ENCODE measurements at places on chromosomes 11 and 22.

DNA sequence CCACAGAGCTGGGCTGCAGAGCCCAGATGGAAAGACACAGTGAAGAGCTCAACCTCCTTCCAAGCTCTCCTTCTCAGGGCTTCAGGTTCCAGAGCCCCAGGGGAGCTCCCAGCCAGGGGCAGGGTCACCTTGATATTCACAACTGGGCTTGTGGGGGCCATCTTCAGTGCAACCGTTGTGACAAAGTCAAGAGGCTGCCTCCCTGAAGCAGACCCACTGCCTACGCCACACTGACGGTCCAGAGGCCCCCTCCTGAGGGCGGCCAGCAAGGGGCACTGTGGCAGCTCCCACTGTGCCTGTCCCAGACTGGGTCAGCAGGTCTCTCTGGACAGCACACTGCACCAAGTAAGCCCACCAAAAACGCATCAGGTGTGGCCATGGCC is 84.1 kb downstream of the DGCR2 start:
- no peak for DNase-seq

- DNase-seq = no peak
Measured at GRCh38 chr11:119612814-119613213, 116.2 kb downstream of the NECTIN1 start.

DNA sequence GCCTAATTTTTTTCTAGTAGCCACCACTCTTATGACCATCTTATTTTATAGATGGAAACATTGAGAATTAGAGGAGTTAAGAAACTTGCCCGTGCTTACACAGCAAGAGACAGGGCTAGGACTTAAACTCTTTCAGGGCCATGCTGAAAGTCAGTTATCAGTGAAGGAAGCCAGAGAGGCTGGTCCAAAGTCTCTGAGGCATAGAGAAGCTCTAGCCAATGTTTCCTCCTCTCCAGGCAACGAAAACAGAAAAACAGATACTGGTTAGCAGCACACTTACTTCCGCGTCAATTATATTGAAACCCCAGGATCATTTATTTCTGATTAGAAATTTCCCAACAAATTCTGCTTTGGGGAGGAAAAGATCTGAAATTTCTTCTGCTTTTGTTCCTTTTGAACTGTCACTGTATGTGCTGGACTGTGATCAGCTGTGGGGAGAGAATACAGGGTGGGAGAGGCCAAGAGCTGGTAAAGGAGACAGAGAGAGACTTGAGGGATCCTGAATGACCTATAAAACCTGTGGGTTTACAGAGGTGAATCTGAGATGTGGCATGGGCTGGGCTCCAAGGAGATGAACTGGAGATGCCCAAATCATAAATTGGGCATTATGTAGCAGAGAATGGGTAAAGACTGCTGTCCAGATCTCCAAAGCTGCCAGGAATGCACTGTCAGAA is 37.5 kb upstream of the CAPRIN1 start:
- no peak for DNase-seq

DNA sequence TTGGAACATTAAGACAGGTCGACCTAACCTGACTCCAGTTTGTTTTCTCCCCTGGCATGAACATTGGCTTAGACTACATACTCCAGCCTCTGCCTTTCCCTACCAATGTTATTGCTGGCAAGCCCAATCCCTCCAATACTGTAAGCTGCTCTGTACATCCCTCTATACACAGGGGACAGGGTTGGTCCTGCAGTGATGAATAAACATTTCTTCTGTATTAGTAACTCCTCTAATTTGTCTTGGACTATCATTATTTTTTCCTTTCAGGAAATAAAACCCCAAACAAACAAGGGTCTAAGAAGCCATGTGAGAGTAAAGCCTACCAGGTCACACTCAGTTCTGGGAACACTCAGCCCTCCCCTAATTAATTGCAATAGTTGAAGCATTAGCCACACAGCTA is 35.1 kb upstream of the FJX1 start:
- DNase-seq = no peak

- peak; percentile 59 for DNase-seq
Measured at GRCh38 chr11:62880803-62881578, at the start of gene SLC3A2. SLC3A2 (plus strand) TSS chr11:62880896; CDS start chr11:62881024, 128 bp downstream.

GRCh38 chr11:26018336-26018735 is 313.6 kb upstream of the ANO3 start:
- DNase-seq = no peak

GRCh38 chr11:122113836-122114825 is 1.9 kb downstream of the BLID start:
- DNase-seq = no peak

- DNase-seq = no peak
Measured at GRCh38 chr11:46658259-46658658, 40.9 kb downstream of the ATG13 start.

GRCh38 chr11:92226331-92227229 is 2.0 kb downstream of the FAT3 start:
- DNase-seq = no peak

- DNase-seq = no peak
Measured at GRCh38 chr22:36183446-36183845, 18.2 kb downstream of the APOL4 start.

GRCh38 chr11:130071211-130071712 is 1.6 kb downstream of the APLP2 start:
- no peak for DNase-seq

DNA sequence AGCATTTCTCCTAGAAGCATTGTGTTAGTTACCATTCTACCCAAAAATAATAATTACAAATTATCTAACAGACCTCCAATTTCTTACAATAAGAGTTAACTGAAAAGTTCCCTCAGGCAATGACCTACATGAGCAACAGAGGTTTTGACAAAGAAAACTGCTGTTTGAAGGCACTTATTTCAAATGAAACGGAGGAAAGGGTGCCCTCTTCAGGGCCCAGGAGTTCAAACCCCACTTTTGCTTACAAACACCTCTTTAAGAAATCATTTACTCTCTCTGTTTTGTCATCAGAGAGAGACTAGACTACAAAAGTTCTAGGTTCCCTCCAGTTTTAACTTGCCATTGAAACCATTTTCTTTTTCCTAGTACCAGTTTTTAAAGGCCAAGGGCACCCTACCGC is 56.7 kb downstream of the AMBRA1 start:
- DNase-seq = no peak

DNA sequence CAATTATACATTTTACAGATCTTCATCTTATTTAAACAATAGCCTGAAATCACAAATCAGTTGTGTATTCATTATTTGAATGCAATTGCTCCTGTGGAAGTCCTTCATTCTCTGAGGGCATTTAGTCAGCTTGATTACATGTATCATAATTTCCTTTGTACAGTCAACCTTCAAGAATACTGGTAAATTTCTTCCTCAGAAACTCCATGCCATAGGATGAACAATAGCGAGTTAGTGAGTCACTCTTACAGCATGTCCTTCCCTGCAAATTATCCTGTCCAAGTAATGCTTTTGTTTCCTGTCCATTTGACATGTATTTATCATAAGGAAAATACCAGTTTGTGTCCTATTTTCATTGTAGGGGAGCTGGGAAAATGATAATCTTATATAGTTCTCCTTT is 3.8 kb downstream of the OR10S1 start:
- DNase-seq = no peak

- DNase-seq = no peak
Measured at GRCh38 chr22:28058036-28058435, 139.0 kb upstream of the PITPNB start.

GRCh38 chr11:67538306-67538705 is 15.1 kb upstream of the CABP2 start:
- DNase-seq = no peak

- no peak for DNase-seq
Measured at GRCh38 chr11:100543386-100543785, 143.7 kb upstream of the ARHGAP42 start.

DNA sequence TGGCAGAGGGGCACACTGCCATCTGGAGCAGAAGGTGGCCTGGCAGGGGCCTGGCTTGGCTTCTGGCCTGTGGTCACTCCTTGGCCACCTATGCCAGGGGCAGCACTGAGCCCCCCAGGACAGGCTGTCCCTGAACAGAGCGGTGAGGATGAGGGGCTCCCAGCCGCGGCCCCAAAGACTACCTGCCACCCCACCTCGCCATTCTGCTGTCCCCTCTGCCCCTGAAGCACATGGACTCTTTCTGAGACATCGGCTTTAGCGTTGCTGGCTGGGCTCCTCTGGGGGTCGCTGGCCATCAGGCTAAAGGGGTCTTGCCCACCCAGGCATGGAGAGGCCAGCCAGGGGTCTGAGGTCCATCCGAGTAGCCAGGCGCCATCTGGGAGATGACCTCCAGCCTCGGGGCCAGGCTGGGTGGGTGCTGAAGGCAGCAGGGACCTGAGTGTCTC is 87.8 kb downstream of the WNT7B start:
- no peak for DNase-seq

- DNase-seq = no peak
Measured at GRCh38 chr11:2931771-2932738, 2.8 kb upstream of the PHLDA2 start.

DNA sequence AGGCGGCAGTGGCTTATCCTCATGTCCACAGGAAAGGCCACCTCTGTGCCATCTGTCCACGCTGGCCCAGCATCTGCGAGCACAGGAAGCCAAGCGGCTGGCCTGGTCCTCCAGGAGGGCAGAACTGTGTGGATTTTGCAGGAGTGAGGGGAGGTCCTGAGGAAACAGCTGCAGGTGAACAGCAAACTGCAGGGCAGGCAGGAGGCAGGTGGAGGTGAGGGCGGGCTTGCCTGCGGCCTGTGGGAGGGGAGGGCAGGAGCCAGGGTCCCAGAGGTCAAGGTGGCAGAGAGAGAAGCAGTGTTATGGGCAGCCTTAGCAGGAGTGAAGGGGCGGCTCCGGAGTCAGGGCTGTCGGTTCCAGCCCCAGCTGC is 369.7 kb downstream of the SHANK2 start:
- no peak for DNase-seq

GRCh38 chr11:67286621-67287333 is 2.3 kb upstream of the ANKRD13D start:
- no peak for DNase-seq

GRCh38 chr11:44483919-44484610 is 81.4 kb upstream of the CD82 start:
- DNase-seq = no peak

- peak; percentile 75 for DNase-seq
Measured at GRCh38 chr11:128831174-128832120, 35.6 kb downstream of the KCNJ1 start.

- no peak for DNase-seq
Measured at GRCh38 chr22:40542821-40543540, 93.5 kb downstream of the MRTFA start.

DNA sequence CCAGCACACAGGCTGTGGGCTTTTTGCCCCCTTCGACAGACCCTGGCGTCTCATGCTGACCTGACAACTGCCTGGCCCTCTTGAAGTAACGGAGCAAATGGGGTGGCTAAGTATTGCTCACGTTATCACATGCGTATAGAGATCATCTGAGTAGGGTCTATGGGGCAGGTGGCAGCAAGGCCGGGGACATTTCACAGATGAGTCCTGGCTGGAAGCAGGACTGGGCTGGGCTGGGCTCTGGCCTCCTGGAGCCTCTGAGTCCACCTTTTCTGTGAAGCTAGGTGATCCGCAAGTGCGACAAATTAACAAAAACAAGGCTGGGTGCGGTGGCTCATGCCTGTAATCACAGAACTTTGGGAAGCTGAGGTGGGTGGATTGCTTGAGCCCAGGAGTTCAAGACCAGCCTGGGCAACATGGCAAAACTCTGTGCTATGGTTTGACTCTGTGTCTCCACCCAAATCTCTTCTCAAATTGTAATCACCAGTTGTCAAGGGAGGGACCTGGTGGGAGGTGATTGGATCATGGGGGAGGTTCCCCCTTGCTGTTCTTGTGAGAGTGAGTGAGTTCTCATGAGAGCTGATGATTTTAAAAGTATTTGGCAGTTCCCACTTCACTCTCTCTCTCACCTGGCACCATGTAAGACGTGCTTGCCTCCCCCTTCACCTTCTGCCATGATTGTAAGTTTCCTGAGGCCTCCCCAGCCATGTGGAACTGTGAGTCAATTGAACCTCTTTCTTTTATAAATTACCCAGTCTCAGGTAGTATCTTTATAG is 122.0 kb downstream of the MPPED1 start:
- DNase-seq = no peak

DNA sequence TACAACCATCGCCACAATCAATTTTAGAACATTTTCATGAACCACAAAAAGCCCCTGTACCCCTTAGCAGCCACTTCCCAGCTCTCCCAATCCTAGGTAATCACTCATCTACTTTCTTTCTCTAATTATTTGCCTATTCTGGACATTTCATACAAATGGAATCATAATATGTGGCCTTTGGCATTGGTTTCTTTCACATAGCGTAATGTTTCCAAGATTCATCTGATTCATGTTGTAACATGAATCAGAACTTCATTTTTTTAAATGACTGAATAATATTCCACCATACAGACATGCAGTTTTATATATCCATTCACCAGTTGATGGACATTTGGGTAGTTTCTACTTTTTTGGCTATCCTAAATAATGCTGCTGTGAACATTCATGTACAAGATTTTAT is 56.2 kb upstream of the RCN1 start:
- no peak for DNase-seq

- no peak for DNase-seq
Measured at GRCh38 chr11:102781676-102782075, 1.2 kb upstream of the MMP10 start.

DNA sequence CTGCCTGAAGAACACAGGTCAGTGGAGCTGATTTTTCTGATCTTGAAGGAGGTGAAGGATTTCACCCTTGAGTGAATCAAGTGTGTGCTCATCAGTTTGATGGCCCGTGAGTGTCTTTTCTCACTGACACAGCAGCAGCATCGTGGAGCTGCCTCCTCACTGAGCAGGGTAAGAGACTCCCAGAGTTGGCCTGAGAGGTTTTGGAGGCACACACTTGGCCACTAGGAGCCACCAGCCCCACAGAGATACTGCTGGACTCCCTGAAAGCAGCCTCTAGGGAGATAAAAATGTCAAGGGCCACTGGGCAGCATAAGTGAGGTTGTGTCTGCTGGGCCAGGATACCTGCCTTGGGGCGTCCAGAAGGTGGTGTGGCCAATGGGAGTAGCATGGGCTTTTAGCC is 245.4 kb downstream of the GRIK4 start:
- DNase-seq = no peak

DNA sequence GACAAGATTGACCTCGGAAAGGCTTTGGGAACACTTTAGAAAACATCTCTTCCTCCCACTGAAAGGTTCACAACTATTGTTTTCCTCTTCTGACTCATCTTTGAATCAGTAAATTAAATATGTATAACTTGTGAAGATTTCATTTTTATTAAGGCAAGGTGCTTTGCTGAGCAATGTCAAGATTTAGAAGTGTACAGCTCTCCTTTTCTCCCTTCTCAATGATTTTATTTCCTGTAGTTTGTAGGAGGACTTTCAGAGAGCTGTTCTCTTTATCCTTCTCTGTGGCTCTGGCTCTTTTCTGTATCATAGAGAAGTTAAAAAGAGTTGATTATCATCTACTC is 594.2 kb downstream of the METTL15 start:
- DNase-seq = no peak

DNA sequence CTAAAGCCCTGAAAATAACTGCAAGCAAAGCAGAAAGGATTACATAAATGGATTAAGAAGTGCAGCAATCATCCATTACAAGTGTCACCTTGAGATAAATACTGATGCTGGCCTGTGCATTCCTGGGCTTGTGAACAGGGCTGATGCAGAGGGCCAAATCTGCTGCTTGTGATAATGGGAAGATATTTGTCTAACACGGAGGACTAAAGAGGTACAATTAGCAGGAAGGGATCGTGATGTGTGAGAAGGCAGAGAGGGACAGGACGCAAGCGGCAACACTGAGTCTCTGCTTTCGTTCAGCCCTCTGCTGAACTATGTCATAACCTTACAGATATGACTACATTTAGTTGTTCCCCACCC is 107.7 kb upstream of the DDI1 start:
- DNase-seq = no peak

- DNase-seq = no peak
Measured at GRCh38 chr11:45285930-45286632, at the start of gene SYT13. SYT13 (minus strand) TSS chr11:45286341; CDS start chr11:45286207, 134 bp downstream.
